Muscle of back (tissue), 13 donors: ENCODE measurements at places on chromosomes 4 and X.

- no peak for DNase-seq
Observed at GRCh38 chr4:189807031-189807430, 133.6 kb upstream of the FRG1 start.

GRCh38 chr4:112637552-112637866 lies 566 bp downstream of the LARP7 start:
- DNase-seq: no peak

DNA sequence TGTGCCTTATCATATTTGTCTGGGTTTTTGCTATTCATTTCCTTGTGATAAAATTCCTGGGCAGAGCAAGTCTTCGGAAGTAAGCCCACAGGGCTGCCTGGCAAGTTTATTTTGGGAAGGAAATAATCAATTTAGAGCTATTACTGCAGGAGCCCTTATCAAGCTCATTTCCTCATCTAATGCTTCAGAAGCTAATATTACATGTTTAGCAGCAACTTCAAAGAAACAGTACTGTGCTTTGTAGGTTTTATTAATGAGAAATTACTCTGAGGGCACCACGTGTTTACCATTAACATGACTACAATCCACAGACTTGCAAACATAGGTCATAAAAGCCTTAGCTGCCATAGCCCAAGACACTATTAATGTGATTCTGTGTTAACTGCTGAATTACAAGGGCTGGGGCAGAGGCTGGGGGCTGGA lies 540.0 kb downstream of the SPRY1 start:
- no peak for DNase-seq

DNA sequence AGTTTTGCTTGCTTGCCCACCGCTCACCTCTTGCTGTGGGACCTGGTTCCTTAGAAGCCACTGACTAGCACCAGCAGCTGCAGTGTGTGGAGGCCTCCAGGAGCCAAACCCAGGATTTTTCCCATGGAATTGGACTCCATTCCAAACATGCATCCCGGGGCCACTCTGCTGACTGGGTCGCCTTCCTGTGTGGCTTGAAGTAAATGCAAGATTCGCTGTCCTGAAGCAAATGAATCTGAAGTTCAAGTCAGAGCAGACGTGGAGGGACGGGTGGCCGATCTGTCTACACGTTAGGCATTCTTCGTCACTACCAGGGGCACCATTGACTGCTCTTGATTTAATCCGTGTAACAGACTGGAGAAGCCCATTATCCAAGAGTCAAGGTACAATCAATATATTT lies 109.0 kb downstream of the SHOX start:
- no peak for DNase-seq

DNA sequence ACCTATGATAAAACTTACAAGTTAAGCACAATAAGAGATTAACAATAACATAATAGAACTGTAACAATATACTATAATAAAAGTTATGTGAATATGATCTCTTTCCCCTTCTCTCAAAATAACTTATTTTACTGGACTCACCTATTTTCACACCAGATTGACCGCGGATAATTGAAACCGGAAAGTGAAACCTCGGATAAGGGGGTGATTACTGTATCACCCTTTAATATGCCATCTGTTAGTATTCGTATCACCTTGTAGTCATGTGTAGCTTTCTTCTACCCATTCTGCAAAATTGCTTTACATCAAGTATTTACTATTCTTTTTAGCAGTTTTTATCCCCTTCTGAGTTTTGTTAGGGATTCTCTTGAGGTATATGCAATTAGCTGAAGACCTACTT lies 1.8 kb downstream of the SPCS3 start:
- no peak for DNase-seq

DNA sequence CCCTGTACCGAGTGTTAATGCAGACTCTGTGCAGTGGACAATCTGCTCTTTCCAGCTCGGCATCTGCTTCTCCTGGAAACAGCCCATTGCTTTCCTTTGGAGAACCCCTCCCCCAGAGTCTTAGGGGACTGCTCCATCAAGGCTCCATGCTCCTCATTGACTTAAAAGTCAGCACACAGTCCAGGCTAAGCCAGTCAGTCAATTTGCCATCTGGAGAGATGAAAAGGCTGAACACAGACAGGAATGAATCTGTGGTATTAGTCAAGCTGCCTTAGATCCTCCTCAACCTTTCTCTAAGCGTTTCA lies 20.3 kb downstream of the ATP8A1 start:
- no peak for DNase-seq

- DNase-seq: no peak
Observed at GRCh38 chrX:64190136-64190740, 15.3 kb downstream of the AMER1 start.

GRCh38 chrX:108221301-108221864 lies 129.8 kb downstream of the ATG4A start:
- peak; percentile 29 for DNase-seq

GRCh38 chrX:125170459-125170858 lies 149.2 kb upstream of the TEX13C start:
- DNase-seq: no peak

DNA sequence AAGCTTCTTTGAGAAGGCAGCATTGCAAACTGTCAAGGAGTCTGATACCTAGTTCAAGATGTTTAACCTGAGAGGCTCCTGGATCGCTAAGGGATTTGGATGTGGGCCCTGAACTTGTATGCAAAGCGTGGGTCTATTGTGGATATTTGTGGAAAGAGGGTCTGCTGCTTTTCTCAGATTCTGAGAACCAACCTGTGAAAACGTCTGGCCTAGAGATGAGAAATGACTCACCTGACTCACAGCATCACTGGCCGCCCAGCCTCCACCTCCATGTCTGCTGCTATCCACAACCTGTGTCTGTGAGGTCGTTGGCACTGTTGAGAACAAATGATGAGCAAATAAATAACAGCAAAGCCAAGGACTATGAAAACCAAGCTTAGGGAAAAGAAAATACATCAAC lies 33.3 kb upstream of the PROM1 start:
- DNase-seq: no peak

GRCh38 chrX:65196758-65197360 lies 220.6 kb upstream of the ZC4H2 start:
- DNase-seq: peak; percentile 42

DNA sequence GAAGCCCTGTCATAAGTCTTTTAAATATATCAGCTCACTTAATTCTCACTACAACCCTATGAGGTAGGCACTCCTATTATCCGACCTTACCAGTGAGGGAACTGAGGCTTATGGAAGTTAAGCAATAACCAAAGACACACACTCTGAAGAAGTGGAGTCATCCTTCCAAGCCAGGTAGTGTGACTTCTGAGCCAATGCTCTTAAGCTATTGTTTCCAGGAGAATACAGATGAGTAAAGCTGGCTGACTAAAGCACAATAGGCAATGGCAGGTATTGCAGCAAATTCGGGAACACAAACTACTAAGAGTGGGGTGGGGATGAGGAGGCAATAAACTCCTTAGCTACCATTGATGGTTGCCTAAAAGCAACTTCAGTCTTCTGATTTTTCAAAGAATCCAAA lies 81.8 kb upstream of the KIT start:
- no peak for DNase-seq

GRCh38 chr4:71004281-71004851 lies 10.9 kb downstream of the DCK start:
- DNase-seq: no peak

- no peak for DNase-seq
Observed at GRCh38 chr4:129972257-129972656, 876.3 kb downstream of the C4orf33 start.

GRCh38 chrX:120274958-120275357 lies 24.3 kb downstream of the ZBTB33 start:
- DNase-seq: no peak

DNA sequence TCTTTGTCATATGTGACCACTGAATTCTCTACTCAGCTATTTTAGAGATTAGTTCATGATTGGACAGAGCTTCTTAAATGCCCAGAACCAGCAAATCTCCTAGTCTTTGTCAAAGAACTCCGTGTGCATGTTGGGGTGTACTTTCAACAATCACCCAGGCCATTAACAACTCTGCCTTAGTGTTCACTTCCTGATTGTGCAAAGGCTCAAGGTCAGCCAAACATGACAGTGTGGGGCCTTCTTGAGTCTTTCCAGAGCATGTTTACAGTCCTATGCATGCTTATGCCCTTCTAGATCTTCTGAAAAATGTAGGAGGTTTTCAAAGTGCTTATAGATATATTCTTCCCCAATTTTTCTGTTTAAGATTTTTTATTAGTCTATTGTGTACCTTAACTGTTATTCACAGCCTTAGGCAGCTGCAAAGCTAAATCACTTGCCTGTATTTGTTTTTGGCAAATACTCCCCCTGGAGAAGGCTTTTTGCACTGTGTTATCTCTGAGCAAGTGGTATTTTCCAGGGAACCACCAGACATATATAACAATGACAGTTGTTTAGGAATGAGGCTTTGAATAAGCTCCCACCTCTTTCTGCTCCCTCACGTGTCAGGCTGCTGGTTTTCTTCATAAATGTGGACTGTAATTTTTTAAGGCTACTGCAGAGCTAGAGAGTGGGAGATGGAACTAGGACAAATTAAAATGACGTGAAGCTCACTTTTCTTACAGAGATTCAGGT lies 24.0 kb upstream of the DRP2 start:
- no peak for DNase-seq
